Stimulated activated naive CD8-positive, alpha-beta T cell treated with anti-CD3 and anti-CD28 coated beads, Interleukin-15, Interleukin-2, amounts not matched to agents 100 U/mL and 50 U/mL, for 24 hours (primary cell): ENCODE measurements at places on chromosomes 7 and 10.

DNA sequence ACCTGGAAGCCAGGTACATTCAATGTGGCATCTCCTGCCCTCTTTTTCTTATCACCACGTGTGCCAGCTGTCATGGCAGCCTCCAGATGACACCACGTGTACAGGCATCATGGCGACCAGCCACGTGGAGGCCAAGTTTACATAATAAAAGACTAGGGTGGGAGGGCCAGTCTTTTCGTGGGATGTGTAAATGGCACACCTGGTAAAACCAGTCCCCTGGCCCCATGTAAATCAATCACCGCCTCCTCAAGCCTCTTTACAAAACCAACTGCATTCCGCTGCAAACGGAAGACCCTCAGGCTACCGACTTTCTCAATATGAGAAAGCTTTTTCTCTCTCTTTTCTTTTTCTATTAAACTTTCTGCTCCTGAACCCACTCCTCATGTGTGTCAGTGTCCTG, 65.1 kb upstream of the PHF14 start:
- DNase-seq, result no peak

GRCh38 chr10:60535427-60535826, 145.8 kb upstream of the ANK3 start:
- DNase-seq, result no peak

DNA sequence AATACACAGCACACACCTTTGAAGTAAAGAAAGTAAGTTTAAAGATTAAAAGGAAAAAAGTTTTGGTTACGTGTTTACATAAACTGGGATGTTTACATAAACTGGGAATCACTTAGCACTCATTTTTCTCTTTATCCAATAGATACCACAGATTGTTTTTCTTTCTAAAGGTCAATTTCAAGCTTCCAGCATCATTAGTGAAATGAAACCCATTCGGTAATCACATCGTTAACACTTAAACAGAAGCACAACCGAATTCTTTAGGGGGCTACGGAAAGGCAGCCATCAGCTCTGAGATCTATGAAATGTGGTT, 1.1 kb downstream of the ODAD2 start:
- no peak for DNase-seq

- no peak for DNase-seq
These were observed 47.0 kb upstream of the RPA3 start for GRCh38 chr7:7765422-7765821.

- no peak for DNase-seq
These were observed 3.5 kb downstream of the JAKMIP3 start for GRCh38 chr10:132069122-132069848.

GRCh38 chr7:50389961-50390360, 60.2 kb downstream of the FIGNL1 start:
- DNase-seq, result no peak
